ENCODE measurements at places on chromosomes 13 and 19.
A peak's percentile ranks its signal among the peaks of the same experiment; 100 is the strongest.

- no peak for DNase-seq
Observed at GRCh38 chr13:99536023-99536422, 34.8 kb downstream of the TM9SF2 start.

DNA sequence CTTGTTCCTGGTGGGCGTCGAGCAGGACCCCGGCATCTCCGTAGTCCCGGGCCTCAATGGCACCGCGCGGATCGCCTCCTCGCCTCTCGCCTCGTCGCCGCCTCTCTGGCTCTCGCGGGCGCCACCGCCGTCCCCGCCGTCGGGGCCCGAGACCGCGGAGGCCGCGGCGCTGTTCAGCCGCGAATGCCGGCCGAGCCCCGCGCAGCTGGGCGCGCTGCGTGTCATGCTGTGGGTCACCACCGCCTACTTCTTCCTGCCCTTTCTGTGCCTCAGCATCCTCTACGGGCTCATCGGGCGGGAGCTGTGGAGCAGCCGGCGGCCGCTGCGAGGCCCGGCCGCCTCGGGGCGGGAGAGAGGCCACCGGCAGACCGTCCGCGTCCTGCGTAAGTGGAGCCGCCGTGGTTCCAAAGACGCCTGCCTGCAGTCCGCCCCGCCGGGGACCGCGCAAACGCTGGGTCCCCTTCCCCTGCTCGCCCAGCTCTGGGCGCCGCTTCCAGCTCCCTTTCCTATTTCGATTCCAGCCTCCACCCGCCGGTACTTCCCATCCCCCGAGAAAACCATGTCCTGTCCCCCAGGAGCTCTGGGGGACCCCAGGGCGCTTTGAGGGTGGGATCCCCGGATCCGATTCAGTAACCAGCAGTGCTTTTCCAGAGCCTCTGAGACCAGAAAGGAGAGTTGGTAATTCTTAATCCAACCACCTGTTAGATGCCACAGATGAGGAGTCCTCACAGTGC is 885 bp downstream of the MLNR start:
- no peak for DNase-seq

DNA sequence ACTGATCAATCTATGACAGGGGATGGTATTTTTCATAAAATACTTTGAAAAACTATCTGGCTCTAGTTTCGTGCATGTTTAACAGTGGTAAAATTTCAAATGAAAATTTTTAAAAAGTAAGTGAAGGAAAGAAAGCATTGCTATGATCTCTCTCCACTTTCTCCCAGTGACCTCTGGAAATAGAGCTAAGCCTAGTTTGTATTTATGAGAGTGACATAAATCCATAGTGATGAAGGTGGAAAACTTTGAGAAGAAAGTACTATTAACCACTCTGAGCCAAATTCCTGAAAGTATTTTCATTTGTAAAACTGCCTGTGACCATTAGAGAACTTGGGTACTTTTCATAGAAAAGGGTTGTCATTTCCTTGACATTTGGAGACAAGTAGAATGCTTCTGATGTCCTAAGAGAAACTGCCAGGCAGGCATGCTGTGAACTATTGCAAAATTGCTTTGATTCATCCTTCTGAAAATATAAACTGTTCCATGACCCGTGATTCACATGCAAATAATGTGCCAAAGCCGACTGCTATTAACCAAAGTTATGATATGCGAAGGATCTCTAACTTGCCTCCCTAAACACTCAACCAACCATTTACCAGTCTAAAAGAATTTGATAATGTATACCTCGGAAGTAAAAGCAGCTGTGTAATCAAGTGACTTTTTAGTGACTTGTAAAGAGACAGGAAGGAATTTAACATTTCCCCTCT is 133.2 kb downstream of the VWA8 start:
- DNase-seq = no peak

DNA sequence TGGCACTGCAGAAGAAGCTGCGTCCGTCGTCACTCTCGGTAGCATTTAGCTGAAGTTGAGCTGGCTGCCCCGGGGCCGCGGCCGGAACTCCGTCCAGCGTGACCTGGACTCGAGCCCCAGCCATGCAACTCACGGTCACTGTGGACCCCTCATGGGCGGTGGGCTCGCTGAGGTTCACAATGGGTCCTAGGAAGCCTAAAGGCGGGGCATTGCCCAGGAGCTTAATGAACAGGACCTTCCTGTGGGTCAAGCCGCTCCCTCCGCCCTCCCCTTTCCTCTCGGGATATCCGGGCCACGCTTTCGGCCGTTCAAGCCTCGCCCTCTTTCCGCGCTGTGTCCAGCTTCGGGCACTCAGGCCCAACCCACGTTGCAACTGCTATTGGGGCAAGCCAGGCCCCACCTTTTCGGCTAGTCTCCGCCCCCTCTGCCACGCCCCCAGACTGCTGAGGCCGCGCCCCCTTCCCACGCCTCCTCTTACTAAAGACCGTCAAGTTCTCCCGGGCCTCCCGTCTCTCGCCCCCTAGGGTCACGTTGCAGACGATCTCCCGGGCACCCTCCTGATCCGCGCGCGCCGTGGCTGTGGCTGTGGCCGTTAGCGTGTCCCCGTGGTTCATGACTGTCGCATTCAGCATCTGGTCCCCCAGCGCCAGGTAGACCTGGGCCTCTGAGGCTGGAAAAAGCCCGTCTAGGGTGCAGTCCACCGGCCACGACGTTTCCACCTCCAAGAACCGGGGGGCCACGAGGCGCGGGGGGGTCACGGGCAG is 1.4 kb upstream of the RAVER1 start:
- DNase-seq = no peak

DNA sequence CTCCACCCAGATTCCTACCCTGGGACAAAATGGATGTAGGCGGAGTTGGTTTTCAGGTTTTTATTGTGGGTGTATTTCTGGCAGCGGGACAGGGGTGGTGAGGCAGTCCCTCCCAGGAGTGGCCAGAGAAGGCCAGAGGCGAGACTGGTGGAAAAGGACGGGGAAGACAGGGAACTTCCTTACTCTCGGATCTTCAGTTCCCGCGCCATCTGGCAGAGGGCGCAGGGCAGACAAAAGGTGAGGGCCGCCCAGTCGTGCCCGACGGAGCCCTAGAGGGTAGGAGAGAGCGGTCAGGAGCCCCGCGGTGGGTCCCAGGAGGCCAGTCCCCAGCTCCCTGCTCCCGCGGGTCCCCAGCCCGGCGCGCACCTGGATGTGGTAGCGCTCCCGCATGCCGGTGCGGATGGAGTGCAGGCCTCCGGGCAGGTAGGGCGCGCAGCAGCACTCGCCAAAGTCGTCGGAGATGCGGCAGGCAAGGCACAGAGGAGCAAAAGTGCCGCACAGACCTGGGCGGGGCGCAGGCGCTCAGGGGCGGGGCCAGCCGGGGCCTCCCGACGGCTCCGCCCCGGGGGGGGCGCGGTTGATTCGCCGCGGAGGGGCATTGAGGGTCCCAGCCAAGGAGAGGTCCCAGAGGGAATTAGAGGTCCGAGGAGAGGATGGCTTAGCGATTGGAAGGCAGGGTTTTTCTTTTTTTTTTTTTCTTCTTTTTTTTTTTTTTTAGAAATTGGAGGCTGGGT is 3.0 kb downstream of the CNFN start:
- DNase-seq = peak; percentile 35

- no peak for DNase-seq
Observed at GRCh38 chr13:99422586-99423220, 78.6 kb upstream of the TM9SF2 start.

GRCh38 chr13:29050719-29051118 is 230.6 kb downstream of the MTUS2 start:
- DNase-seq = no peak

GRCh38 chr13:36862002-36862685 is 43.1 kb downstream of the RFXAP start:
- no peak for DNase-seq

GRCh38 chr13:52850396-52851136 is 2.1 kb upstream of the PCDH8 start:
- DNase-seq = no peak

- DNase-seq = no peak
Observed at GRCh38 chr13:92827503-92827902, 399.1 kb upstream of the GPC6 start.

DNA sequence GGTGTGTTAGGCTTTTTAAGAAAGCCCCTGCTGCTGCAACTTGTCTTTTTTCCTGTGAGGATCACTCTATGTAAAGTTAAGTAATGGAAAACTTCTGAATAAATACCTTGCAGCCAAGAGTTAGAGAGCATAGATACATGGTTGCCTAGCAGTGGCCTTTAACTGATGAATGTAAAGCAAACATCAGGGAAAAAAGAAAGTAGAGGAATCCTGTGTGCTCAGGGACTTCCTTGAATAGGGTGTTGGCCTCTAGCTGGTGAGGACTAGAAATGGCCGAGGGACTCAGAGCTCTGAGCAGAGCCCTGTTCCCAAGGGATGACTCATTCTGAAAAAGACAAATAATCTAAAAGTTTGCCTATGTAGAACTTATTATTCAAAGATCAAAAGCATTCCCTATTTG is 135.7 kb downstream of the MIPEP start:
- DNase-seq = no peak

GRCh38 chr19:2355168-2356035 is 4.7 kb upstream of the TMPRSS9 start:
- DNase-seq = no peak

- DNase-seq = no peak
Observed at GRCh38 chr13:67001363-67001762, 228.8 kb downstream of the PCDH9 start.

GRCh38 chr13:36680913-36681312 is 7.1 kb downstream of the SERTM1 start:
- no peak for DNase-seq

GRCh38 chr19:34847393-34847792 is 74.4 kb upstream of the ZNF599 start:
- no peak for DNase-seq

GRCh38 chr13:45340422-45341033 is 455 bp downstream of the TPT1 start:
- peak; percentile 57 for DNase-seq

GRCh38 chr13:31739226-31739625 is at the start of gene RXFP2:
Gene RXFP2 (plus strand): TSS chr13:31739526. CDS start chr13:31739613, 87 bp downstream.
- no peak for DNase-seq

GRCh38 chr13:113546571-113547237 is 37.8 kb upstream of the TFDP1 start:
- no peak for DNase-seq

GRCh38 chr19:16458391-16459341 is 13.1 kb downstream of the EPS15L1 start:
- DNase-seq = no peak

DNA sequence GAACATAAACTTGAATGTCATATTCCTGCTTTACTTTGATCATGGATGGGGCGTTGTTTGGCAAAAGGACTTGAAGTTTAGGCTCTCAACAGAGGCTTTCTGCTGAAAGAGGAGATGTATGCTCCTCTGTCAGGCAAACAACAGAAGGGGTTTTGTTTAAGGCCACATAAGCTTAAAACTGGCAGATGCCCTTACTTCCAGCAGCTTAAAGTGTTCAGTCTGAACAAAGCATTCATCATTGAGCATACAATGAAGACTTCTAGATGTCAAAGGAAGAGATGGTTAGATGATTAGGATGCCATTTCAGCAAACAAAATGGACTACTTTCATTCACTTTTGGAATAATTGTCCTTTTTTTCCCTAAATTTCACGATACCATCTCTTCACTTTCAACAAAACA is 484.5 kb downstream of the SLITRK6 start:
- no peak for DNase-seq

DNA sequence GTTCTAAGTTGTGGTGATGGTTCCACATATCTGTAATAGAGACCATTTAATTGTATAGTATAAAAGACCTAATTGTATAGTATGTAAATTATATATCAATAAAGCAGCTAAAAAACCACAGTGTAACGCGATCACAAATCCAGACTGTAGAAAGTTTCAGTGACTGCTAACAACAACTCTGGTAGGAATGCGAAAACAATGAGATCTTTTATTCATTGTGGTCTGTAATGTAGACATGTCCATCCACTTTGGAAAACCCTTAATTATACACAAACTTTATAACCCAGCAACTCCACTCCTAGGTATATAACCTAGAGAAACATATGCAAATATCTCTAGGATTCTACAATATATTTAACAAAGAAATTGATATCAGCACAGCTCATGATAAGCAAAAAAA is 549.5 kb downstream of the SLITRK1 start:
- DNase-seq = no peak

GRCh38 chr19:12647047-12647446 is 19.5 kb downstream of the MAN2B1 start:
- no peak for DNase-seq

- no peak for DNase-seq
Observed at GRCh38 chr13:50850445-50850844, 7.0 kb upstream of the DLEU7 start.

GRCh38 chr19:51507640-51508058 is 6.0 kb upstream of the SIGLEC12 start:
- no peak for DNase-seq

DNA sequence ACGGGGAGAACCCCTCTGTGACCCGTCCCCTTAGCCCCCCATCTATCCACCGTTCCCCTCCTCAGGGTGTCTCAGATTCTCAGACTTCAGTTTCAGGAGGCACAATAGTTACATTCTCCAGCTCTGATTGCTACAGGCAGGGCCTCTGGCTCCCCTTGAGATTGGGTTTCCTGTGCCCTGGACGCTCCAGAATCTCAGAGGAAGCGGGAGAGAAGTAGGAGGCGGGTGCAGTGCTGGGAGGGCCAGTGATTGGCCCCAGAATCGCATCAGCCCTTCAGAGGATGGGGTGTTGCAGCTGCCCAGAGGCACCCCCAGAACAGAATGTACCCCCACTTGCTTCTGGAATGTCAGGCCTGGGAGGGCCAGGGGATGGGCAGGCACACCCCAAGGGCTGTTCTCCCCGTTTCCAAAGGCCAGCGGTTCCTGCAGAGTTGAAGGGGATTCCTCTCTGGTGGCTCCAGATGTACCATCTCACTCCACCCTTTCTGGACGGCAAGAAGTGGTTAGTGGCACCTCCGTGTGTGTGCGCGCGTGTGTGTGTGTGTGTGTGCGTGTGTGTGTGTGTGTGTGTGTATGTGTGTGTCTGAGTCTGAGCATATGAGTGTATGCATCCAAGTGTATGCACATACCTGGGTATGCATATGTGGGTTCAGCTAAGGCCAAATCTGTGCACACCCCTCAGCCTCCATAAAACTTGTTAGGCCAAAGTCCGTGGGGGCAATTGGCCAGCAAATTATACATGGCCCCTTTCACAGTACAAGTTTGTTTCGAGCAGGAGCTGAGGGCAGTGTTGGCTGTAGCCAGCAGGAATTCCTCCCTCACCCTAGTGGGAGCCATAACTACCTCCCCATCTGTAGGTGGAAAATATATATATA is 35.5 kb downstream of the LYL1 start:
- no peak for DNase-seq

DNA sequence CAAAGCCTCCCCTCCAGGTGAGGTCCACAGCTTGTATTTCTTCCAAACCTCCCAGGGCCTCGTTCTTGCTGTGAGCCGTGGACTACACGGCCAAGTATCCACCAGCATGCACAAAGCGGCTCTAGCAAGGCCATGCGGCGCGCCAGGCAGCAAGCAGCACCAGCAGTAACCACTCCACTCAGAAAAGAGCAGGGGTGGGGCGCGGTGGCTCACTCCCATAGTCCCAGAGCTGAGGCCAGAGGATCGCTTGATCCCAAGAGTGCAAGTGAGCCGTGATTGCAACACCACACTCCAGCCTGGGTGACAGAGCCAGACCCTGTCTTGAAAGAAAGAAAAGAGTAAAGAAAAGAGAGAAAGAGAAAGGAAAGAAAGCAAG is 4.7 kb downstream of the CCDC8 start:
- DNase-seq = no peak

- no peak for DNase-seq
Observed at GRCh38 chr13:34356686-34357434, 538.9 kb downstream of the RFC3 start.

- no peak for DNase-seq
Observed at GRCh38 chr19:30222428-30222873, 149.7 kb upstream of the ZNF536 start.
